ENCODE measurements at places on chromosomes 7 and 10.

DNA sequence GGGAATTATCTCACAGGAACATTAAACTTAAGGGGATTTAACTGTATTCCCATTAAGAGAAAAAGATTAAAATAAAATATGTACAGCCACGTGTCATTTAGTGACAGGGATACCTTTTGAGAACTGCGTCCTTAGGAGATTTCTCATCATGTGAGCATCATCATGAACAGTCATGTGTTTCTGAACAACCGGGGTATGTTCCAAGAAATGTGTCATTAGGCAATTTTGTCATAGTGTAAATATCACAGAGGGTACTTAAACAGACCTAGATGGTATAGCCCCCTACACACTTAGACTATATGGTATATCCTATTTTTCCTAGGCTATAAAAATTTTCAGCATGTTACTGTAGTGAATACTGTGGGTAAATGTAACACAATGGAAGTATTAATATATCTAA lies 840.3 kb downstream of the CNTNAP2 start:
- no peak for DNase-seq

DNA sequence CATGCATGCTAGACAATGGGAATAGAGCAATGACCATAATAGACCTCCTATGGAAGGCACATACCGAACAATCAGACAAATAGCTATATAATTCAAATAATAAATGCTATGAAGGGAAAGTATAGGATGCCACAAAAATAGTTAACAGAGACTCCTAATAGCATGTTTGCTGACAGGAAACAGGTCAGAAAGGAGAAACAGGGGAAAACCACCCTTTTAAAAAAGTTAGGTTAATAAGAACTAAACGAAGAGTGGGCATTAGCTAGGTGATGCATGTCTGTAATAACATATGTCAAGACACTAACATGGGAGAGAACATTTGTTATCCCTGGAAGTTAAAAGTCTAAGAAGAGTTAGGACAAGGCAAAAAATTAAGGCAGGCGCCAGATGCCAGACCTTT lies 58.9 kb downstream of the ABI1 start:
- no peak for DNase-seq

DNA sequence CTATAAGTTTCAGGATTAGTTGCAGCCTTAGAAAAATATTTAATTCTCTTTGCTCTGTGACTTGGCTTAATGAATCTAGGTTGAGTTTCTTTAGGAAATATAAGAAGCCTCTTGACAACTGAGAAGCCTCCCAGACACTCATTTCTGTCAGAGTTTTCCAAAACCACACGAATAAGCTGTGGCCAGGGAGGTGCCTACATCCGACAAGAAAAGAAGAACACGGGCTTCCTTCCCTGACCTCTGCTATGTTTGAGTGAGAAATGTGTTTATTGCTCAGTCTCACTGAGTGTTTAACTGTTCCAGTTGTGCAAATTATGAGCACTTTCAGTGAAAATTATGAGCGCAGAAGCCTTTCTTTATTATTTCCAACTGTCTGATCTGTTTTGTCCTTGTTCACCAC lies 105.0 kb downstream of the TRIL start:
- DNase-seq, result no peak

DNA sequence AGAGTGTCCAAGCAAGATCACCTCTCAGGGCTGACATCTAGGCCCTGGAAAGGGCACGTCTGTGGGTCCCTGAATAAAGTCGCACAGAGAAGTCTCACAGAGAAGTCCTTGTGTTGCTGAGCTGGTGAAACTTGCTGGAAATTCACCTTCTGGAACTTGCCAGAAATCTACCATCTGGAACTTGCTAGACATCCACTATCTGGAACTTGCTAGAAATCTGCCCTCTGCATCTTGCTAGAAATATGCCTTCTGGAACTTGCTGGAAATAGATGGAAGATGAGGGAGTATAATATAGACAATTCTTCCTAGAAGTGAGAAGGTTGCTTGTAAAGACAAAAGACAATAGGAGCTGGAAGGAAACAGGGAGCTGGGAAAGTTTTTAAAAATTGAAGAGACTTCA lies 5.4 kb upstream of the TAX1BP1 start:
- DNase-seq, result no peak

GRCh38 chr7:69903410-69903809 lies 305.1 kb downstream of the AUTS2 start:
- no peak for DNase-seq

- peak; percentile 17 for DNase-seq
Measured at GRCh38 chr10:110353244-110354119, 48.8 kb upstream of the SMNDC1 start.

- DNase-seq, result no peak
Measured at GRCh38 chr7:112160130-112160770, 45.9 kb downstream of the DOCK4 start.

- DNase-seq, result no peak
Measured at GRCh38 chr10:64096941-64097340, 575.7 kb downstream of the REEP3 start.

DNA sequence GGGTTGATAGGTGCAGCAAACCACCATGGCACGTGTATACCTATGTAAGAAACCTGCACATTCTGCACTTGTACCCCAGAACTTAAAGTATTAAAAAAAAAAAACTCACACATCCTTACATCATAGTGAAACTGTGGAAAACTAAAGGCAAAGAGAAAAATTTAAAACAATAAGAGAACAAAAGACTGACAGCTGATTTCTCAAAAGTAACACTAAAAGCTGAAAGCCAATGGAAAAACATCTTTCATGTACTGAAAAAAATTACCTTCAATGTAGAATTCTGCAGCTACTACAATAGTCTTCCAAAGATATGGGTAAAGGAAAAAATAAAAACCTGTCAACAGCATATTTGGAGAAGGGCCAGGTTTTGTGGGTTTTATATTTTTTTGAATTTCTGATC lies 729.1 kb upstream of the NRP1 start:
- no peak for DNase-seq

- no peak for DNase-seq
Measured at GRCh38 chr10:124181656-124182055, 88.3 kb upstream of the CHST15 start.

DNA sequence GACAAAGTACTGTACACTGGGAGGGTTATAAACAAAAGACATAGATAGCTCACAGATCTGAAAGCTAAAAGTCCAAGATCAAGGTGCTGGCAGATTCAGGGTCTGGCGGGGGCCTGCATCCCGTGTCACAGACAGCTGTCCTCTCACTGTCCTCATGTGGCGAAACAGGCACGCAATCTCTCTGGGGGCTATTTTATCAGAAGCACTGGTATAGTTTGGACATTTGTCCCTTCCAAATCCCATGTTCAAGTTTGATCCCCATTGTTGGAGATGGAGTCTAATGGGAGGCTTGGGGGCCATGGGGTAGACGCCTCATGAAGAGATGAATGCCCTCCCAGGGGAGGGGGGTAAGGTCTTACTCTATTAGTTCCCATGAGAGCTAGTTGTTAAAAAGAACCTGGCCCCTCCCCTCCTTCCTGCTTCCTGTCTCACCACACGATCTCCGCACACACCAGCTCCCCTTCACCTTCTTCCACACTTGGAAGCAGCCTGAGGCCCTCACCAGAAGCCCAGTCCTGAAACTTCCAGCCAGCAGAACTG lies 72.5 kb upstream of the UCN3 start:
- peak; percentile 12 for DNase-seq

DNA sequence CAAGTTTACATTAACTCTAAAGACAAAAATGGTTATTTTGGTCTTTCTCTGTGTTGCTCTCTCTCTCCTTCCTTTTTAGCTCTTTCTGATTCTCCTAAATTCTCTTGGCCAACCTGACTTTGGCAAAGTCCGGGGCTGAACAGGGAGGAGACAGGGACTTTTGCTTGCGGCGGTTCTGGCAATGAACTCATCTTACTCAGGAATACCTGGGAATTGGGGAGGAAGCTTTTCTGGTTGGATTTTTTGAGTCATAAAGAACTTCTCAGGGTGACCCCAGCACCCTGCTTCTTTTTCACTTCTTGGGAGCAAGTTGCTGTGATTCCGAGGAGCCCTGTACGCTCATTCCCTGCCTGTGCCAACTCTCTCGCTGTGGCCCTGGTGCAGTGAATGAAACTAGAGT lies 16.0 kb downstream of the GATA3 start:
- no peak for DNase-seq

DNA sequence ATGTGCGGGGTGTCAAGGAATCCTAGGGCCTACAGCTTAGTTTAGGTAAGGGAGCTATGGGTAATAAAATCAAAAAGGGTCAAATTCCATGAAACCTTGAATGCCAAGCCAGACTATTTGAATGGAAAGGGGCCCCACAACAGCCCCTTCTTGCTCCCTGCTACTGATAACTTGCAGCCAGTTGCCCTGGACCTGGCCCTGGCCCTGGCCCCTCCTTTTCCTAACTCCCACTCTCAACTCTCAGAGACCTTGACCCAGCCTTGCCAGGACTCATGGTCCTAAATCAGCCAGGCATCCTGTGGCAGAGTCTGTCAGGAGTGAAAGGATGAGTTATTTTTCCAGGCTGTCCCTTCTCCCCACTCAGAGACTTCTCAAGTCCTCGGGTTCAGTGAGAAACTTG lies 5.9 kb downstream of the KCNIP2 start:
- no peak for DNase-seq

DNA sequence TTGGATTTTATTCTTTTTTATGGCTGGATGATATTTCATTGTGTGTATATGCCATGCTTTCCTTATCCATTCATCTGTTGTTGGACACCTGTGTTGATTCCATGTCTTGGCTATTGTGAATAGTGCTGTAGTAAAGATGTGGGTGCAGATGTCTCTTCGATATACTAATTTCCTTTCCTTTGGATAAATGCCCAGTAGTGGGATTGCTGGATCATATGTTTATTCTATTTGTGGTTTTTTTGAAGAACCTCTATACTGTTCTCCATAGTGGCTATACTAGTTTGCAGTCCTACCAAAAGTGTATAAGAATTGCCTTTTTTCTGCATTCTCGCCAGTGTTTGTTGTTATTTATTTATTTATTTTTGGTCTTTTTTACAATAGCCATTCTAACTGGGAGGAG lies 159.8 kb downstream of the WNT2 start:
- DNase-seq, result no peak

Measured in LoVo (cell line).